Small intestine (tissue), 16 donors: ENCODE measurements at places on chromosomes 16 and 17.
A peak's percentile ranks its signal among the peaks of the same experiment; 100 is the strongest.

DNA sequence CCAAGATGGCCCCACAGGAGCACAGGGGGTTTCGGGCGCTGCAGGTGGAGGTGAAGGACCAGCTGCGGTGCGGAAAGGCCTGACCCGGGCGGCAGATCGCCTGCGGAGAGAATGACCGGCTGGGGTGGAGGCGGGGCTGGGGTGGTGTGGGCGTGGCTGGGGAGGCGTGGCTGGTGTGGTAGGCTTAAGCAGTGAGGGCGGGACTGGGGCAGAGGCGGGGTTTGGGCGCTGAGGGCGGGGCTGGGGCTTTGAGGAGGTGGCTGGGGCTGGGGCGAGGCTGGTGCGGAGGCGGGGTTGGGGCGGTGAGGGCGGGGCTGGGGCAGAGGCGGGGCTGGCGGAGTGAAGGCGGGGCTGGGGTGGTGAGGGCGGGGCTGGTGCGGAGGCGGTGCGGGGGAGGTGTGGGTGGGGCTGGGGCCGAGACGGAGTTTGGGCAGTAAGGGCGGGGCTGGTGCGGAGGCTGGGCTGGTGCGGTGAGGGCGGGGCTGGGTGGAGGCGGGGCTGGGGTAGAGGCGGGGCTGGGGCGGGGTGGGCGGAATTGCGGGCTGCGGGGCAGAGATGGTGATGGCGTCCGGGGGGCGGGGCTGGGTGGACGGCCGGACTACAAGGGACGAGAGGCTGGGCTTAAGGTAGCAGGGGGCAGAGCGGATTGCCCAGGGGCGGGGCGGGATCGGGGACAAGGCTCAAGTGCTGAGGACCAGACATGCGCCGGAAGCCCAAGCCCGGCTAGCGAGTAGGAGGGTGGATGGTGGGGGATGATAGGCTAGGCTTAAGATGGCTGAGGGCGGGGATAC is 9.9 kb upstream of the GSDMA start:
- no peaks in the 10 kb centered on the region for H3K36me3 ChIP-seq
- DNase-seq: peak; percentile 95
- H3K4me3 ChIP-seq: peak overlapping the region; percentile 54
- H3K4me1 ChIP-seq: peaks cover 12% of the 10 kb centered on the region
- no peaks in the 10 kb centered on the region for H3K27me3 ChIP-seq
- H3K27ac ChIP-seq: peak overlapping the region; percentile 22

DNA sequence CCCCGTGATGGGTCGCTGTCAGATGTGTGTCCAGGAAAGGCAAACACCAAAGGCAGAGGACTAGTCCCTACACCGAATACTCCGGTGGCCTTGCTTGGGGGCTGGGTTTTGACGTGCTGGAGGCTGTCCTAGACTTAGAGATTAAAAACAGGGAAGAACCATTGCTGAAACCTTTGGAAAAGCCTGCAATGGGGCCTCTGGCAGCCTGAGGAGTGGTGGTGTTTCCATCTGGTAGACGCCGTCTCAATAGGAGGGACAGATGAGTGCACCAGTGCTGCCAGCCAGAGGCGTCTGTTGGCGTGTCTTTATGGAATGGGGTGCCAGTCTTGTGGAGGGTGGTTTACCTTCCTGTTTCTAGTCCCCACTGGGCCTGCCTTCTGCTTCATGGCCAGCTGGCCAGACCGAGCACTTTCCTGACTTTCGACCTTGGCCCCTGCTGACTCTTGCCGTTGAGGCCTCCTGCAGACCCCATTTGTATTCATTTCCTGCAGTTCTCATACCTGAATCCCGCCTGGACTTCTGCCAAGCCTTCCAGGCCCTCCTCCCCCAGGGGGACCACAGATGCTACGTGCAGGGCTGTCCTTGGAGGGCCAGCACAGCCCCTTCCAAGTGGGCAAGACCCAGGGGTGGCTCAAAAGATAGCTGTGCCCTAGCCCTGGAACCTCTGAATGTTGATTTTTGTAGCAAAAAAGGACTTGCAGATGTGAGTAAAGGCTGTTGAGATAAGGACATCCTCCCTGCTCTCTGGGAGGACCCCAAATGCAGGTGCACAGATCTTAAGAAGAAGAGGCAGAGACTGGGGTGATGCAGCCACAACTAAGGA is 1.9 kb upstream of the DNASE1 start:
- peaks cover 68% of the 10 kb centered on the region for H3K36me3 ChIP-seq
- H3K27ac ChIP-seq: no peak overlapping the region
- no peak for DNase-seq
- peaks cover 2% of the 10 kb centered on the region for H3K4me1 ChIP-seq

DNA sequence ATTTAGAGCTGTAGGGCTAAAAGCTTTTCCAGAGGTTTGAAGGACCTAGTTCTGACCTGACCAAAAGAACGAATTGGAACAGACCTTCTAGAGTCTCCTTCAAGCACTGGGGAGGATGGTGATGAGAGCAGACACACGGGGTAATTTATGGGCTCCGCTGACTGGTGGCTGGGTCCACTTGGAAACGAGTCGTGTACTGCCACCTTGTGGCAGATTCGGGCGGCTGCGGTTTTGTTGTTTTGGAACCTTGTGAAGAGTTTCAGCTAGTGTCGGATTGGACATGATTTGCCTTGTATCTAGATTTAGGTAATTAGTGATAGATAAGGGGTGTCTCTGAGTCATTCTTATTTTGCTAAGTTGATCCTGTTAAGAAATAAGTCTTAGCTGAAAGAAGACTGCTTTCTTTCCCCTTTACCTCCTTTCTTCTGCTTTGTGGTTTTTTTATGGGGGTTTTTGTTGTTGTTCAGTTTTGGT is 98.9 kb downstream of the AATF start:
- H3K36me3 ChIP-seq: no peaks in the 10 kb centered on the region
- H3K4me3 ChIP-seq: no peak overlapping the region
- peak; percentile 86 for DNase-seq
- H3K4me1 ChIP-seq: peaks cover 41% of the 10 kb centered on the region
- no peaks in the 10 kb centered on the region for H3K27me3 ChIP-seq

- H3K36me3 ChIP-seq: no peaks in the 10 kb centered on the region
- no peak overlapping the region for H3K27ac ChIP-seq
- no peak overlapping the region for H3K4me3 ChIP-seq
- no peaks in the 10 kb centered on the region for H3K4me1 ChIP-seq
- H3K27me3 ChIP-seq: no peaks in the 10 kb centered on the region
These were observed 158.0 kb upstream of the HS3ST3A1 start for GRCh38 chr17:13759518-13760335.

DNA sequence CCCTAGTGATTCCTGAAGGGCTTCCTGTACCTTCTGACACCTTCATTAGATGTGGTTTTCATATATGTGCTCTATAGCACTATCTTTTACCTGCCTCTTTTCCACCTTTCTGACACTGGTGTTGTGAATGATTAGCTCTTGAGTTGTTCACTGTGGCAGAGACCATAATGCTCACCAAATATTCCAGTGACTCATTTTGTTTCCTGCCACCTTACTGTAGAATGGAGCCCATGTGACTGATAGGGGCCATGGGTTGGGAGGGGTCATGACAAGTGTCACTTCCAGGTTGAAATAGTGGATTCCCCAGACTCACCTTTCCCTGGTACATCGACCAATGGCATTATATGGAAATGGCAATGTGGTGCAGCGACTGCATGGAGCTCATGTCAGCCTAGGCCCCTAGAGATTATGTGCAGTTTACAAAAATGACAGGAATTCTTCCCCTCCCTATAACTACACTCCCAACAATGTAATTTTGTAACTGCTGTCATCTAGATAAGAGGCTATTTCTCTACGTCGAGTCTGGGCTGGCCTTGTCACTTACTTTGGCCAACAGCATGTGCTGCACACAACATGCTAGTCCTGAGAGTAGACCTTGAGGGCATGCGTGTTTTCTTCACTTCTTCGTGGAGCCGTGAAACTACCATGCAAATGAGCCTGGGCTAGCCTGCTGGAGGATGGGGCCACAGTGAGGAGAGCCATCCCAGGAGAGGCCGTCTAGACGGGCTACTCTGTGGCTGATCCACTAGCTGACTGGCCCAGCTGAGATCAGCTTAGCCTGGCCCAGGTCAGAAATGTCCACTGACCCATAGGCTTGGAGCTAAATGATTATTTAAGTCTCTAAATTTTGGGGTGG is 409.5 kb downstream of the CA10 start:
- H3K4me1 ChIP-seq: no peaks in the 10 kb centered on the region
- no peaks in the 10 kb centered on the region for H3K36me3 ChIP-seq
- H3K4me3 ChIP-seq: no peak overlapping the region
- H3K27ac ChIP-seq: no peak overlapping the region

DNA sequence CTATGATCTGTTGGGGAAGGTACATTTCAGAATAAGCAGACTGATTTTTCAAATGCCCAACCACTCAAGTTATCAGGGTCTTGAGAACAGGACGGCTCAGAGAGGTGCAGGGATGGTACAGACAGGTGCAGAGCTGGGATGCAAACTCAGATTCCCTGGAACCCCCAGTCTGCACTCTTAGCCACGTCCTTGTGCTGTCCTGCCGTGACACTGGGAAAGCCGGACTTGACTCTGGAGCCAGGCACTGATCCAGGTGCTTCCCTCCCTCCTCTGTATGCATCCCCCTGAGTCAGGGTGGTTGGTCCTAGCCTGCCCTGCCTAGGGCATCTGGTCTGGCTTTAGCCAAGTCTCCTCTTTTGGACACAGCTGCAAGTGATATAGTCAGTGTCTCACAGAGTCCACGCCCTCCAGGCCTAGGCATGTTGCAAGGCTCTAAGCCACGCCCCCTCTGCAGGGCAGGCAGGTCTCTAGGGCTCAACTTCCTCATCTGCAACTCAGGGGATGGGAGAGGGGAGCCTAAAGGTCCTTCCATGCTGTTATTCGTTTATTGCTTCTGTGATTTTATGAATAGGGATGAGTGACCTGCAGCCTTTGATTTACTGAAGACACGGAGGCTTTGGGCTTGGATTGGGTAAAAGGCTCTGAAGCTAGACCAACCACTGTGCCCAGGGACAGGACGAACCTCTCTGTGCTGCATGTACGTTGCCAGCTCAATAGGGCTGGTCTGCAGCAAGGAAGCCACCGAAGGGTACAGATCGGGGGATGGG is 97.3 kb downstream of the SDK2 start:
- H3K27ac ChIP-seq: no peak overlapping the region
- no peaks in the 10 kb centered on the region for H3K4me1 ChIP-seq
- no peak overlapping the region for H3K4me3 ChIP-seq
- no peaks in the 10 kb centered on the region for H3K27me3 ChIP-seq

DNA sequence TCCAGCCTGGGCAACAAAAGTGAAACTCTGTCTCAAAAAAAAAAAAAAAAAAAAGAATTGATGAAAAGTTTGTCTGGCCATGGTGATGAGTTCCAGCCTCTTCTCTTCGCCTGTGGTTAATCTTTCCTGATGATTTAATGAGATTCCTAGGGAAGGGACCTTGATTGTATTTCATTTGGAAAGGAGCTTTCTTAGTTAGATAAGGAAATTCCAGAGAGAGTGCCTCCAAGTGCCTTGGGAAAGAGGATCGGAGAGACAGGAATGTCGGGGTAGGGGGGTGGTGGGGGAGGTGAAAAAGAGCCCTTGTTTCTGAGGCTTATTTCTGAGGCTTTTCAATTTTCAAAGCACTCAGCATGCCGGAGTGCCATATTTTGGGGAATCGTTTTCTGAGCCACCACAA is 93.2 kb upstream of the SIAH1 start:
- peaks cover 2% of the 10 kb centered on the region for H3K27me3 ChIP-seq
- no peak for DNase-seq
- H3K4me1 ChIP-seq: no peaks in the 10 kb centered on the region
- H3K4me3 ChIP-seq: no peak overlapping the region
- H3K36me3 ChIP-seq: no peaks in the 10 kb centered on the region

DNA sequence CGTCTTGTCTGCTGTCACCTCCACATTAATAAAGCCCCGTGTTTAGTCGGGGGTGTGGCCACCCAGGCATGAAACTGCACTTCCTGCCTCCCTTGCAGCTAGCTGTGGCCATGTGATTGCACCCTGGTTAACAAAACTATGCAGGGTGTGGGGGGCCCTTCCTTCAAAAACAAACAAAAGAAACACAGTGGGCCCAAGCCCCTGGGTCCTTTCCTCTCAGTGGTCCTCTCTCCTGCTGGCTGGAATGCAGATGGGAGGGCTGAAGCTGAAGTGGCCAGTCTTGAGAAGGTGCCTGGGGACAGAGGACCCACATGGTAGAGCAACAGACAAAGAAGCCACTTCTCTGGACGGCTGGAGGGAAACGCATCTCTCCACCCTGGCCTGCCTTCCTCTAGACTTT is 38.0 kb upstream of the FOXF1 start:
- H3K4me3 ChIP-seq: no peak overlapping the region
- H3K4me1 ChIP-seq: no peaks in the 10 kb centered on the region

DNA sequence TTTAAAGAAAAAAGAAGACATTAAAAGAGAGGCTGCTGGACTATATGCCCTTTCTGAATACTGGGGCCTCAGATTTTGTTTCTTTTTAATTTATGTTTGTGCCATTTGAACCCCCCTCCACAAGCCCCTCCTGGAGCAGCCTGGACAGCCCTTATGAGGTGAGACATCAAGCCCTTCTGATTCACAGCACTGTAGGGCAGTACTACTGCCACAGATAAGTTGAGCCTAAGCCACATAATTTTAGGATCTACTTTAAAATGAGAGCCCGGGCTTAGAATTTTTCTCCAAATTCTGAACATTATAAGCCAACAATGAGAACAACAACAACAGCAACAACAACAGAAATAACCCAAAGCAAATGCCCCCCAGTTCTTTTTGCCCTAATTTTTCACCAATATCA is 256.9 kb upstream of the SALL1 start:
- H3K36me3 ChIP-seq: no peaks in the 10 kb centered on the region
- DNase-seq: no peak
- H3K27ac ChIP-seq: no peak overlapping the region

GRCh38 chr16:8572919-8573724 is 17.2 kb downstream of the TMEM114 start:
- H3K36me3 ChIP-seq: no peaks in the 10 kb centered on the region
- no peak overlapping the region for H3K27ac ChIP-seq
- H3K4me3 ChIP-seq: no peak overlapping the region
- H3K4me1 ChIP-seq: no peaks in the 10 kb centered on the region
- no peaks in the 10 kb centered on the region for H3K27me3 ChIP-seq

DNA sequence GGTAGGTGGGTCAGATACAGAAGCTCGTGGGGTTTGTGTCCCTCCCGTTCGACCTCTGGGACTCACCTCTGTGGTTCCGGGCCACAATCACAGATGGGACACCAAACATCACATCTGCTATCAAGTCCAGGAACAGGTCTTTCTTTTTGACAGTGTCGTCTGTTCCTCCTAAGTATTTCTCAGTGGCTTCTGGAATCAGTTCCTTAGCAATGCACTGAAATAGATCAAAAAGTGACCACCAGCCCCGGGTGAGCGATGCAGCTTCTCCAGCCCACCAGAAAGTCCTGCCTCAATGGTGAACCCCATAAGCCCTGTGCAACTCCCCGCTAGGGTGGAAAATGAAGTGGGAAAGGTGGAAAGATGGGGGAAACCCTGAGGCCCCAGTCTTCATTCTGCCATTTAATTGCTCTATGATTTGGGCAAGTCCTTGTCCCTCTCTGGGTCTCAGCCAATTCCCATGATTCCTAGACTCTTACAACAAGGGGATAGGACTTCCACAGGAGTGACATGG is 22.4 kb downstream of the CES1 start:
- no peaks in the 10 kb centered on the region for H3K4me1 ChIP-seq
- no peak overlapping the region for H3K4me3 ChIP-seq
- H3K27me3 ChIP-seq: no peaks in the 10 kb centered on the region
